ENCODE measurements at places on chromosomes 13 and 19.
A peak's percentile ranks its signal among the peaks of the same experiment; 100 is the strongest.

DNA sequence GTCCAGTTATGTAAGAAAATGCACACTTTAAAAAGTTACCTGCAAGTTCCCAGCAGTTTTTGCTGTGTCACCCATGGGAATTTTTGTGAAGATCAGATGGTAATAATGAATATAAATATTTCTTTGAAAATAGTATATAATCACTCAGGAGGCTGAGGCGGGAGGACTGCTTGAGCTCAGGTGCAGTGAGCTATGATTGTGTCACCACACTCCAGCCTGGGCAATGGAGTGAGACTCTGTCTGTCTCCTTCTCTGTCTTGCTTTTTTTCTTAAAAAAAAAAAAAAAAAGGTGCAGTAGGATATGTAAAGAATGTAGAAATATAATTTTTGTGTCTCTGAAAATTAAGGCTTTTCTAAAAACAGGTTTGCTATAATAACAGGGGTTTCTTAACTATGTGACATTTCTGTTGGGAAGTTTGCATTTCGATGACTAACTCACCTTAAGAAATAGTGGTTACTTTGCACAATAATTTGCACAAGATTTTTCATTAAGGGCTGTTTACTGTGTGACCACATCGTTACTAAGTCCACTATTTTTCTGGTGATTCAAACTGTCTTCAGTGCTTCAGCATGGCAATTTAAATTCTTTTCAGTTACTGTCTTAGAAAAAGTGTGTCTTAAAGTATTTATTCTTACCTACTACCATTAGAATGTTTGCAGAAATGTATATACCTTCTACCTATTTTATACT, 37.3 kb downstream of the DNAJC3 start:
- H3K27me3 ChIP-seq: no peaks in the 10 kb centered on the region
- H3K4me3 ChIP-seq: no peak overlapping the region
- DNase-seq: no peak
- no peaks in the 10 kb centered on the region for H3K4me1 ChIP-seq

GRCh38 chr19:13150931-13151604, 857 bp downstream of the IER2 start:
- DNase-seq: peak; percentile 43
- H3K4me3 ChIP-seq: peak overlapping the region; percentile 75
- no peaks in the 10 kb centered on the region for H3K36me3 ChIP-seq

DNA sequence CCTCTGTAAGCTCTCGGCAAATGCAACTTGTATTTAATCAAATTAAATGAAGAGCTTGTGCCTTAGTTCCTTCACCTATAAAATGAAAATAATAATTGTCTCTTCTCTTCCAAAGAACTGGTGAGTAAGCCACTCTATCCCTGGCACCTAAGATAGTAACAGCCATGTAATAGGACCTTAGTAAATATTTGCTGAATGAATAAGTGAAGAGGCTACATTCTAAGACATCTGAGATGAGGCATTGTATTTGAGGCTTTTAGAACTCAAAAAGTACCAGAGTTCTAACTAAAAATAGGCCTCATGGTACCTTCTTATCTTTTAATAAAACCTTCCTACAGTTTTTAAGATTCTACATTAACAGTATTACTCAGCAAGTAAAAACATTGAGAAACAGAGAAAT, 17.3 kb upstream of the DCLK1 start:
- H3K4me1 ChIP-seq: no peaks in the 10 kb centered on the region
- no peak overlapping the region for H3K4me3 ChIP-seq
- no peak overlapping the region for H3K27ac ChIP-seq
- H3K36me3 ChIP-seq: no peaks in the 10 kb centered on the region
- no peaks in the 10 kb centered on the region for H3K27me3 ChIP-seq
- no peak for DNase-seq

DNA sequence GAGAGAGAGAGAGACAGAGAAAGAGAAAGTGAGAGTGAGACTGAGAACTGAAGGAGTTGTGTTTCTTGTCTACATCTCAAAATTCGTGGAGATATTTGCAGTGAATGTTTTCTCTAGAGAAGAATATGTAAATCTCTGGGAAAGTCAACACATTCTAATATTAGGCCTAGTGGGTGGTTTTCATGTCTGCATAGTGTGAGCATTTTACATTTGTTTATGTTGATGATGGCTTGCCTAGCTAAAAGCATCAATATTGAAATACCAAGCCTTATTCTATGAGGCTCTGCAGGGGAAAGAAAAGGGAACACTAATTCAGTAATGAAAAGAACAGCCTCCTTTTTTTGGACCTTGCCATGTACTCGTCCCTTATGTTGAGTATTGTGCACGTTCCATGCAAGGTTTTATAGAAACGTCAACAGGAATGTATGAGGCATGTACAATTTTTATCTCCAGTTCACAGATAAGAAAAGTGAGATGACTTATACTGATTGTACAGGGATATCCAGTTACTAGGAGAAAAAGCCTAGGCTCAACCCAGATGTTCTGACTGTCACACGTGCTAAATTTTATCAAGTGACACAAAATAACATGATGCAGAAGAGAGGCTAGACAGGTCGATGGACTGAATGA, 1288.9 kb upstream of the SLC10A2 start:
- DNase-seq: no peak
- H3K4me3 ChIP-seq: no peak overlapping the region
- no peaks in the 10 kb centered on the region for H3K4me1 ChIP-seq
- H3K36me3 ChIP-seq: no peaks in the 10 kb centered on the region

GRCh38 chr19:29448046-29448445, 77.7 kb upstream of the VSTM2B start:
- H3K4me3 ChIP-seq: no peak overlapping the region
- H3K27me3 ChIP-seq: no peaks in the 10 kb centered on the region
- DNase-seq: no peak
- H3K36me3 ChIP-seq: no peaks in the 10 kb centered on the region
- no peak overlapping the region for H3K27ac ChIP-seq

DNA sequence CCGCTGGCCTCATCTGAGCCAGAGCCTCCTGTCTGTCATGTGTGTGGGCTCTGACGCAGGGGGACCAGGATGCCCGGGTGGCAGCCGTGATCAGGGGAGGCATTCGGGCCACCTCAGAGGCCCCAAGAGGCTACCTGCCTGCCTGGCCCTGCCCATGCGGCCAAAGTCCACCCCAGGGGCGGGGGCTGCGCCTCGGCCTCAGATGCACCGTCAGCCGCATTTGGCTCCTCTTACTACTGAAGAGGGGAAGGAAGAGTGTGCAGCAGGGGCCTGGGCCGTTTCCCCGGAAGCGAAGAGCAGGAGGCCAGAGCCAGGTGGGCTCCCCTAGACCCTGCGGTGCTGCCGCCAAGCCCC, 34.0 kb downstream of the C13orf46 start:
- no peaks in the 10 kb centered on the region for H3K36me3 ChIP-seq
- H3K27me3 ChIP-seq: peaks cover 4% of the 10 kb centered on the region
- no peak overlapping the region for H3K27ac ChIP-seq
- H3K4me1 ChIP-seq: no peaks in the 10 kb centered on the region

DNA sequence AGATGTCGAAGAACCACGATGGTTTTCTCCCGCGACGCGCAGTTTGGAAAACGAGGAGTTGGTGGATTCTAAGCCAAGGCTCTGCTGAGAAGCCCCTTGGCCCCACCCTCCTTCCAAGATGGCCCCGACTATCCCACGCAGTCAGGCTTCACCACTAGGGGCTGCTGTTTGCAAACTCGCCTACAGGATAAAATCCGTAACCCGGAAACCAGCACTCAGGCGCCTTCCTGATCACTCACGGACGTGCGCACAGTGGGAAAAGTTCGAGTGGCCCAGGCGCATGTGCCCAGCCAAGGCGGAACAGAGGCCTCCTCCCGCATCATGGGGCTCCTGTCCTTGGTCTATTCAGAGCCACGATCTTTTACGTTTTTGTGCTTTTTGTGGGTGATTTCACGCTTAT, 19.2 kb upstream of the UQCR11 start:
- H3K27me3 ChIP-seq: no peaks in the 10 kb centered on the region
- H3K4me1 ChIP-seq: no peaks in the 10 kb centered on the region
- no peak overlapping the region for H3K27ac ChIP-seq
- H3K36me3 ChIP-seq: peaks cover 6% of the 10 kb centered on the region

- no peak for DNase-seq
Measured at GRCh38 chr19:54416695-54417491, 1.6 kb downstream of the TTYH1 start.

DNA sequence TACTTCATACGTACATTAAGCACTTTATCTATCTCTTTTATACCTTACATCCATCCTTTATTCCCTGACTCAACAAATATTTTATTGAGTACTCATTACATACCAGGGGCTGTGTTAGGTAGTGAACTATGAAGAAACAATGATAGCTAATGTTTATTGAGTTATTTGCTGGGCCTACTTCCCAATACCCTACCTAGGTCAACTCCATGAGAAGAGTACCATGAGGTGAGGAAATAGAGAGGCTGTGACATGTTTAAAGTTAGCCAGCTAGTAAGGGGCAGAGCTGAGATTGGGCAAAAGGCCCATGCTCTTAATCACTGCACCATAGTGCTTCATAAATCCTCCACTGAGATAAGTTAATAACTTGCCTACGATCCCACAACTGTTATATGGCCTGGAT, 79.9 kb downstream of the FREM2 start:
- no peak overlapping the region for H3K4me3 ChIP-seq
- no peak overlapping the region for H3K27ac ChIP-seq
- no peak for DNase-seq
- no peaks in the 10 kb centered on the region for H3K27me3 ChIP-seq
- no peaks in the 10 kb centered on the region for H3K36me3 ChIP-seq

DNA sequence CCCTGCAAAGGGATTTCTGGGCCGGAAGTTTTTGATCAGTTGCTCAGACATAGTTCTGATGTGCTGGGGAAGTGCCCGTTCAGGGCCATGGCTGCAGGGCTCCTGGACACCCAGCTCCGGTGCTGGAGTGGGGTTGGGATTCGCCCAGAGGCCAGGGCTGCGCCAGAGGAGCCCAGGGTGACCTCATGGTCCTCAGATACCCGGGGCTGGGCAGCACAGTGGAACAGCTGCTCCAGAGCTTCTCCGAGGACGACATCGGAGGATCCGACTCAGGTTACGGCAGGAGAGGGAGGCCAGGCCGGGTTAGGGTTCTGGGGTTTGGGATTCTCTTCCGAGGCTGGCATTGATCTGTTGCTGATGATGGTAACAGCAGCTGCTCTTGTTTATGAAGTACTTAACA, 20.9 kb downstream of the CARM1 start:
- H3K27ac ChIP-seq: no peak overlapping the region
- no peak for DNase-seq
- peaks cover 7% of the 10 kb centered on the region for H3K4me1 ChIP-seq
- H3K36me3 ChIP-seq: peaks cover 1% of the 10 kb centered on the region

DNA sequence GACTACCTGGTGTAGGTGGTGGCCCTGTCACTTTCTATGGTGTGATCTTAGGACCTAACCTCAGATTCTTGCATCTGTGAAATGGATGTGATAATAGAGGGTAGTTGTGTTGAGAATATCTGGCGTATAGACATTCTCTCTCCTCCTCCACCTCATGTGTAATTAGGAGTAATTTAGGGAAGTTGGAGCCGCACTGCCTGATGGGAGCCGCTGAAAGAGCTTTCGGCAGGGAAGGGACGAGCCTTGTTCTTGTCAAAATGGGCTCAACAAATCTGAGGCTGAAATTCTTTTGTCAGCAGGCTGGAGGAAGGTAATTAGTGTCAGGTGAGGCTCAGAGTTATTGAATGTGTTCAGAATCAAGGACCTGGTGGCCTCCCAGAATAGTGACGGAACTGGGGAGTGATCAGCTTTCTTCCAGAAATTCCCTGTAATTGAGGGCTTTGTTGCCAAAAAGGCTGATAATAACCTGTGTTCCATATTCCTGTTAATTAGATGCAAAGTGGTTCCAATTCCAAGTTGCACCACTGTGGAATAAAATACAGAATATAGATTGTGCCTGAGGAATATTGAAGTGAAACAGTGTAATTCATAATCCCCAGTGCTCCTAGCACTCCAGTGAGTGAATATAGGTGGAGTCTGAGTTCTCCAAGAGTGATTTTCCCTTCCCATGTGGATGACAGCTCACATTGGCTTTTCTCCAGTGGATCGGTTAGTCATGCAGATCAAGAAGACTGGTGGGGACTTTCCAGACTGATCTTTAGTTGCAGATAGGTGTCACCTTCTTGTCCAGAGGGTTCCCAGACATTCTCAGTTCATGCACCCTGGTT, 47.5 kb downstream of the SPATA13 start:
- peak overlapping the region; percentile 64 for H3K27ac ChIP-seq
- H3K4me3 ChIP-seq: no peak overlapping the region
- peaks cover 42% of the 10 kb centered on the region for H3K4me1 ChIP-seq
- no peaks in the 10 kb centered on the region for H3K36me3 ChIP-seq

GRCh38 chr13:84978851-84979250, 820.4 kb downstream of the SLITRK6 start:
- no peak for DNase-seq
- no peaks in the 10 kb centered on the region for H3K27me3 ChIP-seq
- no peak overlapping the region for H3K27ac ChIP-seq
- no peak overlapping the region for H3K4me3 ChIP-seq

- no peak overlapping the region for H3K27ac ChIP-seq
- no peaks in the 10 kb centered on the region for H3K27me3 ChIP-seq
- no peak overlapping the region for H3K4me3 ChIP-seq
- H3K36me3 ChIP-seq: no peaks in the 10 kb centered on the region
Measured at GRCh38 chr13:97720896-97721295, 232.6 kb upstream of the IPO5 start.

GRCh38 chr19:7953060-7953459, 9.6 kb upstream of the TIMM44 start:
- no peak overlapping the region for H3K27ac ChIP-seq
- H3K4me3 ChIP-seq: no peak overlapping the region

GRCh38 chr13:49791315-49791710, 1.2 kb downstream of the KPNA3 start:
- peak overlapping the region; percentile 97 for H3K27ac ChIP-seq
- no peaks in the 10 kb centered on the region for H3K27me3 ChIP-seq

DNA sequence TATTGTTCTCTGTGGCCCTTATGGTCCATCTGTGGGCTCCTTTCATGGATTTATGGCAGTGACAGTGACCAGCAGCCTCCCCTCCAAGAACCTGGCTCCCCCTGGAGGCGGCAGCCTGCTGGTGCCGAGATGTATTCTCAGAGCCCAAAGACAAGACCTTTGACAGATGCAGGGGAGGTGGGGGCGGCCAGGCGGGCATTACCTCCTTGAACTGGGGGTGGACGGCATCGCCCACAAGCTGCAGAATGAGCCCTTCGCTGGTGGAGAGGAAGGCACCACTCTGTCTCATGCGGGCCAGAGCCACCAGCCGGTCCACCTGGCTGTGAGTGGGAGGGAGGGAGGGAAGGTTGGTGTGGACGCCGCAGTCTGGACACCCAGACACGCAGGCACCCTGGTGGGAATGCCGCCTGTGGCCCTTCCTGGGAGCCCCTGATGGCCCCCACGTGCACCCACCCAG, 6.6 kb downstream of the ISOC2 start:
- H3K4me1 ChIP-seq: peaks cover 8% of the 10 kb centered on the region
- no peaks in the 10 kb centered on the region for H3K27me3 ChIP-seq
- peak; percentile 65 for DNase-seq
- H3K36me3 ChIP-seq: no peaks in the 10 kb centered on the region

DNA sequence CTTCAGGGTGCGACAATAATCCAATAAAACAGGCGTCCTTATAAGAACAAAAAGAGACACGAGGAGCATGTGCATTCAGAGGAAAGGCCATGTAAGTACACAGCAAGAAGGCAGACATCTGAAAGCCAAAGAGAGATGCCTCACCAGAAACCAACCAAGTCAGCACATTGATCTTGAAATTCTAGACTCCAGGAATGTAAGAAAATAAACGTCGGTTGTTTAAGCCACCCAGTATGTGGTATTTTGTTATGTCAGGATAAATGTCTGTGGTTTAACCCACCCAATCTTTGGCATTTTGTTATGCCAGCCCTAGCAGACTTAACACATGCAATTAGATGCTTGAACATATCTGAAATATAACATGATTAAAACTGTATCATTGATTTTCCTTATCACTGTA, 452.0 kb downstream of the SLITRK6 start:
- H3K27ac ChIP-seq: no peak overlapping the region
- DNase-seq: no peak
- H3K4me1 ChIP-seq: no peaks in the 10 kb centered on the region
- H3K27me3 ChIP-seq: peaks cover 12% of the 10 kb centered on the region
- no peak overlapping the region for H3K4me3 ChIP-seq
